ENCODE measurements at places on chromosomes 7 and 10. TPM values are rescaled to one million over a fixed set of nuclear protein-coding genes. Genes with fewer than 3 reads are reported as not detected.

DNA sequence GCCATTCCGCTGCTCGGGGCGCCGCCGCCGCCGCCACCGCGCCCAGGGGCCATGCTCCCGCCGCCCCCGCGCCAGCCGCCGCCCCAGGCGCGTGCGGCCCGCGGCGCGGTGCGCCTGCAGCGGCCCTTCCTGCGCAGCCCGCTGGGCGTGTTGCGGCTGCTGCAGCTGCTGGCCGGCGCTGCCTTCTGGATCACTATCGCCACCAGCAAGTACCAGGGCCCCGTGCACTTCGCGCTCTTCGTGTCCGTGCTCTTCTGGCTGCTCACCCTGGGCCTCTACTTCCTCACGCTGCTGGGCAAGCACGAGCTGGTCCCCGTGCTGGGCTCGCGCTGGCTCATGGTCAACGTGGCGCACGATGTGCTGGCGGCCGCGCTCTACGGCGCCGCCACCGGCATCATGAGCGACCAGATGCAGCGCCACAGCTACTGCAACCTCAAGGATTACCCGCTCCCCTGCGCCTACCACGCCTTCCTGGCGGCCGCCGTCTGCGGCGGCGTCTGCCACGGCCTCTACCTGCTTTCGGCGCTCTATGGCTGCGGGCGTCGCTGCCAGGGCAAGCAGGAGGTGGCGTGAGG is 383 bp downstream of the MARVELD1 start:
- DNase-seq: no peak

- DNase-seq: no peak
Measured at GRCh38 chr7:26170663-26171062, 18.7 kb downstream of the NFE2L3 start.

DNA sequence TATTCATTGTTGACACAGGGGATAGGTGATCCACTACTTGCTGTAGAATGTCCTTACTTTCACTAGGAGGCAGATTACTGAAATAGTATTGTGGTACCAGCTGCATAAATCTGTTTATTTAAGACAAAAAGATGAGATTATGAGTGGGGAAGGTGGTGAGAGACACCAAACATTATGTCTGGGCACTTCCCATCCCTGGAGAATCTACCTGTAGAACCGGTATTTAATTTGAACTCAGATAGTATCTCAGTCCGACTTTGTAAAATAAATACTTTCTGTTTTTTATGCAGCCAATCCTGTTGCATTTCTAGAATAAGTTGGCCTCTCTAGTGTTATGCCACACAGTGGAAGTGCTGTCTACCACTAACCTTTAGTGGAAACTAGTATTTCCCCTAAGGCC is 13.4 kb downstream of the BCCIP start:
- no peak for DNase-seq

DNA sequence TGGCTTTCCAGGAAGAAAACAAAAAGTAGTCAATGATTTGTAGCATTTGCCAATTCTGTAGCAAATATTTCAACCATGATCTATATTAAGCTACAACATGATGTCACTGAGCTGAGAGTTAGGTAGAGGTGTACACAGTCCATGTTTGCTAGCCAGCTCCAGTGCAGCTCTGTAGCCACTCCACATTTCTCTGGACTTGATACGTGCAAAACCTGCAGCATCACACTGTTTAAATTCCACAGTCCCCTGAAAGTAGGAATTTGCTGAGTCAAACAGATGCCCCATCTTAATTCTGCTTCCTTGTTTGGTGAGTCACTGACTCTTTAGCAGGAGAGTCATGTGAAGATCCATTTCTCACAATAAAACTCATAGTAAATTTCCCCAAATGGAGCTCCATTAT is 89.8 kb upstream of the LRRTM3 start:
- DNase-seq: peak; percentile 37

SLC18A2 gene
- 0.01 TPM for polyA plus RNA-seq

CTNNA3 gene
- 0.21 TPM for polyA plus RNA-seq

COMTD1 gene
- polyA plus RNA-seq: 2.3 TPM

JMJD1C gene
- 36.8 TPM for polyA plus RNA-seq
